ENCODE measurements at places on chromosomes 7 and 10.

DNA sequence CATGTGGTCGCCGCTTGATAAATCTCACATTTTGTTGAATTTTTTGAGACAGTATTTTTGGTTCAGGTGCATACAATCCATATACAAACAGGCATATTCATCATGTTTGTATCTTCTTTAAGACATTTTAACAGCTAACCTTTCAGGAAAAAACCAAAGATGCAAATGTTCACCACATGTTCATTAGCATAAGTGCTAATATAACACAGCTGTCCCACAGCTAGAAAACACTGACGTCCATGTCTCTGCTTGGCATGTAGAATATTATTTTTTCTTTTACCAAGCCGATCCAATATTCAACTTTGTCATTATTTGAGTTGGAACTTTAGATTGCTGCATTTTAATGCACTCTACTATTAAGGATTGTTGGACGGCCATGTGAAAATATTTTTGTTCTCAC, 31.2 kb downstream of the BMPER start:
- no peak for DNase-seq

DNA sequence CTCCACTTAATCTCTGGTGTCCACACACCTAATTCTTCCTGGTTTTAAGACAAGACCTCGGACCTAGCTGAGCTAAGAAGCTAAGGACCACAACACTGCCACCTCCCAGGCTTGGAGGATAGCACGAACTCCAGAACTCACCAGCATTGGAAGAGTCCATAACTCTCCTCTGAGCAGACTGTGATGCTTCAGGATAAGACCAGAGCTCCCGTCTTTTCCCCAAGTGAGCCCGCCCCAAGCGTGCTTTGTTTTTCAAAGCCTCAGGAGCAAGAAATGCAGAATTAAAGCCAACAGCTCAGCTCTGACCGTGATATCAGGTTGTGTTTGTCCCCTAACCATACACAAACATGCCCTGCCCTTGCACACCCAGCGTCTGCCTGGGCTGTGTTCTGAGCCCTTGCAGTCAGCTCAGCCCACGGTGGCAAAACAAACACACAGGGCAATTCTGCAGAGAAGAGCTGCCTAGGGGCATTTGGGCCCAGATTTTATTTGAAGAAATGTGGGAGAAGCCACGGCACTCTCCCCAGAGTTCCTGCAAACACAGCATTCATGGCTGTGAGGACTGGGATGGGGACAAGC, 145.4 kb downstream of the WDR11 start:
- DNase-seq, result no peak

DNA sequence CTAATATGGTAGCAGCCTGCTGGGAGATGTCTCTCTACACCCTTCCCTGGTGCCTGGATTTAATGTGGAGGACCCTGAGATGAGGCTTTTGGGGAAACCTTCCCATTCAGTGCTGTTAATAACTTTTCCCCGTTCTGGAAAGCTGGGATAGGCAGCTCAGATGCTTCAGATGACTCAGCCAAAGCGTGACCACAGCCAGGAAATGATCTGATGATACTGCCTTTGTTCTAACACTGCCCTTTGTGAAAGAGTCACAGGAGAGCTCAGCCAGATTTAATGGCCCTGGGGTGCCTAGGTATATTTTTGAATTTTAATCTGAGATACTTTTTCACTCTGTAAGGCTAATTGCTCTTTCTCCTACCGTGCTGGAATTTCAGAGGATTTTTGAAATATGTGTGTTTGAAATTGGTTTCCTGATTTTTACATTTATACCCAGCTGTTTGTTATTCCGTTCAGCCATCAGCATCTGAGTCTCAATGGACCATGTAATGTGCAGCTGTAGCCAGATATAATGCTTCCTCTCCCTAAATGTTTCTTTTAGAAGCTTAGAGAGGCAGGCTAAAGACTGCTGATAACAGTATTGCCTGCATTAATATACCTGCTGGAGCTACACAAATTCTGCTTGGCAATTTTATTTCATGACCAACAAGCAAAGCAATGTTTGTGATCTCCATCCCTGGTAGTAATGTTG, 17.8 kb downstream of the CELF2 start:
- peak; percentile 8 for DNase-seq

DNA sequence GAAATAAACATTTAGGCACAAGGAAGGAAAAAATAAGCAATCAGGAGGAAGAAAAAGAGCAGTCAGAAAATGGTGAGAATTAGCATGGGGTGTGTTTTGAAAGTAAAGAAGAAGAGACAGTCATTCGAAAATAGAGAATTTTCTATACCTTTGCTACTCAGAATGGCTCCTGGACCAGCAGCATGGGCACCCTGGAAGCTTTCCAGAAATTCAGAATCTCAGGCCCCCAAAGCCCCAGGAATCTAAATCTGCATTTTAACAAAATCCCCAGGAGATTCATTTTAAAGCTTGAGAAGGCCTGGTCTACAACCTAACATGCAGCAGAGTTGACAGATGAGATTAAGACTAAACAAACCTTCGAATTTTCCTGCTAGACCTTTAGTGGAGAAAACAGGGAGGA, 131.2 kb upstream of the HDAC9 start:
- DNase-seq, result no peak

- DNase-seq, result no peak
These were observed 409.8 kb upstream of the ZMIZ1 start for GRCh38 chr10:78658645-78659597.

DNA sequence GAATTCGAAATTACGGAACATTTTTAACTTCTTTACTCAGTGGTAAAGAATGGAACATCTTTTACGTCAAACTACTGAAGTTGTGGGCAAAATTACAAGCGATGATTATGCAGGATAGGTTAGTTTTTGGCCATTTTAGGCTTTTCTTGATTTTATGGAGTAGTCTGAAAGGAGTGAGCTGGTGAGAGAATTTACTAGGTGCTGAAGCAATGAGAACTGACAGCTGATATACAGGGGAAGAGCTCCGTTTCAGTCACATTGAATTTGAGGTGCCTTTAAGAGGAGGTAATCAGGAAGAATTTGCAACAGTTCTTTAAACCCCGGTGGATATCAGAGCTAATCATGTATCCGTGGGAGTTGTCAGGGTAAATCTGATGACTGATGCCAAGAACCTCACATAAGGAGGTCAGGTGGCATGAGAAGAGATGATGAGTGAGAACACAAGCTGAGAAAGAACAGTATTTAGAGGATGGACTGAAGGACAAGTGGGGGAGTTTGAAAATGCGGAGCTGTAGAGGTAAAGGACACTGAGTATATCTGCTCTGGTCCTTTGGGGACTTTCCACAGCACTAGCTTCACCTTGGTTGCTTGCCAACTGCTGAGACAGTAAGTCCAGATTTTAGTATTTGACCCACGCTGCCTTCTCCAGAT, 104.3 kb downstream of the AHR start:
- no peak for DNase-seq

- no peak for DNase-seq
These were observed 40.4 kb upstream of the AGMO start for GRCh38 chr7:15602236-15602635.

DNA sequence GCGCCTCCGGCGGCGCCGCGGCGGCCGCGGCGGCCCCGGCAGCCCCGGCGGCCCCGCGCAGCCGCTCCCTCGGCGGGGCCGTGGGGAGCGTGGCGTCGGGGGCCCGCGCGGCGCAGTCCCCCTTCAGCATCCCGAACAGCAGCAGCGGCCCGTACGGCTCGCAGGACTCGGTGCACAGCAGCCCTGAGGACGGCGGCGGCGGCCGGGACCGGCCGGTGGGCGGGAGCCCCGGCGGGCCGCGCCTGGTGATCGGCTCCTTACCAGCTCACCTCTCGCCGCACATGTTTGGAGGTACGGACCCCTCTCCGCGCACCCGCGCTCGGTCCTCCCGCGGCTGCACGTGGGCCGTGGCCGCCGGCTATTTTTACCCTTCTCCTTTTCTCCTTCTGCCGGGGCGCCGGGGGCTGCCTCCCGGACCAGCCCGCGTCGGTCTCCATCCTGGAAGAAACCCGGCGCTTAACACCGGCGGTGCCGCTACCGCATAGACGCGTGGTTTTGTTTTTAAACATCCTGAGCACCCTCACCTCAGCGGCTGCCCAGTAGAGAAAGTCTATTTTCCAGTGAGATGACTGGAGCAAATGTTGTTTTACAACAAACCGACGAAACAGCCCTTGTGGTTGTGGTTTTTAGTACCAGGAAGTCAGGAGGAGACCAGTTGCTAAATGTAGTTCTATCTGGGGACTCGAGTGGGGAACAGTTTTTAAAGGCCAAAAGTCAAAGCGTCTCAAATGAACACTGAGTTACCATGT, 1.3 kb downstream of the ZNRF2 start:
- no peak for DNase-seq

GRCh38 chr7:151896086-151896485, 19.2 kb upstream of the PRKAG2 start:
- no peak for DNase-seq

- no peak for DNase-seq
These were observed 142.0 kb downstream of the HDAC9 start for GRCh38 chr7:18637516-18637915.

GRCh38 chr7:88090671-88091070, 129.2 kb downstream of the SRI start:
- DNase-seq, result no peak

DNA sequence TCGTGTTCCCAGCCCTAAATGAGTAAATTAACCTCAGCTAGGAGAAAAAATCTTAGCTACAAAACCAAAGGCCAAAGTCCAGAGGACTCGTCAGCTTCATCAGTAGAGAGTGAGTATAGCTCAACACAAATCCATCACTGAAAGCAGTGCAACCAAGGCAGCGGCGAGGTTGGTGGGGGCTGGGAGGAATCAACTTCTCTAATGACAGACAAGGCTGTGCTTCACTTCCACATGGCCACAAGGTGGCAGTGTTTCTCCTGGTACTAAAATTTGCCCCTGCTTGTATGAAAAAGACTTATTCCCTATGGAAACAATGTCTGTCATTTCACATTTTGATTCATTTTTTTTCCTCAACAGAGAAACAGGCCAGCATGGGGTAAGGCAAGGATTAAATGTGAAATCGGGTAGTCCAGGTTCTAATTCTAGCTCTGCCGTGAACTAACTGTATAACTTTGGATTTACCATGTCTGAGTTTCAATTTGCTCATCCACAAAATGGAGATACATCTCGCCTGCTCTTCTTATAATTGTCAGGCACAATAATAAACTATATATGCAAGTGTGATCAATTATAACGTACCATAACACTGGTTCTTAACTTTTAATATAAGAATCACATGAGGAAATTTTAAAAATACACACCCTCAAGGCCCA, 39.3 kb downstream of the FAS start:
- DNase-seq, result peak; percentile 37

DNA sequence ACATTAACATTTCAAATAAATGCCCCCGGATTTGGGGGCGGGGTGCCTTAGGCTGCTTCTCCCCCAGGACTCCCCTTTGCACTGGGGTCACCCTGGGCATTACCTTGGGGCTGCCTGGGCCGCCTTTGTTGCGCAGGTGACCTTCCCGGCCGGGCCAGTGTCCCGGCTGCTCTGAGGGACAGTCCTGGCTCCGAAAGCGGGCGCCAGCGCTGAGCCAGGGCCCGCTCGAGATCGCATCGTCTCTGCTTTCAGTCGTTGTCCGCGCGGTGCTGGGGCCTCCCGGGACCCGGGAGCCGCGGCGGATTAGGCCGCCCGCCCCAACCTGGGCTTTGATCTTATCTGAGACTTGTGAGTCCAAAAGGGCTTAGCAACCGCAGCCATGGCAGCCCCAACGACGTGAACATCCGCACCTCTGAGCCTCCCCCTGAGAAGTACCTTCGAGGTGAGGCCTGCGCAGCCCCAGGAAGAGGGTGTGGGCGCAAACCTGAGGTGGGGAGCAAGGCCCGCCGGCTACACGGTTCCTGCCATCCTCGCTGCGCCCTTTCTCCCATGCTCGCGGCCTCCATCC, 14.8 kb upstream of the WAPL start:
- no peak for DNase-seq

- DNase-seq, result no peak
These were observed 232.8 kb downstream of the KCNMA1 start for GRCh38 chr10:77404810-77405209.

DNA sequence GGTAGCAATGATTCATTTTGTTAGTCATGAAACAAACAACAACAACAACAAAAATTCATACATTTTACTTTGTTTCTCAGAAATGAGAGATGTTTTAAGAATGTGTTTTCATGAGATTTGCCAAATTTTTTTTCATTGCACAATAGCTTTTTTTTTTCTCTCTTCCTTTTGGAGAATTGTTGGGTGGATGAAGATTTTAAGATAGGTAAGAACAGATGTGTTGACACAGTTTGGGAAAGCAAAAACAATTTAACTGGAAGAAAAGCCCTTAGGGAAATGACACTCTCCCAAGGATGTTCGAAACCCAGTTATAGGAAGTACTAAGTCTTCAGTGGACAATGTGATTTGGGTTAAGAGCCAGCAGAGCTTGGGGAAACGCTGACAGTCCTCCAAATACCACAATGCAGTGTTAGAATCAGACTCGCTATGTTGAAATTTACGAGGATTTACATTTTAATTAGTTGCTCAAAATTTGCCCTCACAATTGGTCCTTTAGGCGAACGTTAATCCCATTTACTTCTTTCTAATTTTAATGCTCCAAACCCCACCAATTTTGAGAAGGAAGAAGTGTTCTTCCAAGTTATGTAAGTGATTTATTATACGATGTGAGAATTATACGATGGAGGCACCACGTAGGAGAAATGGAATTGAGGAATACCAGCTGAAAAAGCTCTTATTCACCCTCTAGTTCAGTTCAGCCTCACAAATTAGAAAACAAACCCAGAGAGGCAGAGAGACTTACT, 61.2 kb downstream of the HHEX start:
- DNase-seq, result no peak
